ENCODE measurements at places on chromosomes 3 and 15.

- no peak for DNase-seq
These were observed 6.4 kb downstream of the MB21D2 start for GRCh38 chr3:192911293-192911692.

- DNase-seq: no peak
These were observed 327 bp upstream of the CCDC13 start for GRCh38 chr3:42773409-42773751.

GRCh38 chr3:97957617-97958311 lies 14.5 kb downstream of the RIOX2 start:
- DNase-seq: no peak

DNA sequence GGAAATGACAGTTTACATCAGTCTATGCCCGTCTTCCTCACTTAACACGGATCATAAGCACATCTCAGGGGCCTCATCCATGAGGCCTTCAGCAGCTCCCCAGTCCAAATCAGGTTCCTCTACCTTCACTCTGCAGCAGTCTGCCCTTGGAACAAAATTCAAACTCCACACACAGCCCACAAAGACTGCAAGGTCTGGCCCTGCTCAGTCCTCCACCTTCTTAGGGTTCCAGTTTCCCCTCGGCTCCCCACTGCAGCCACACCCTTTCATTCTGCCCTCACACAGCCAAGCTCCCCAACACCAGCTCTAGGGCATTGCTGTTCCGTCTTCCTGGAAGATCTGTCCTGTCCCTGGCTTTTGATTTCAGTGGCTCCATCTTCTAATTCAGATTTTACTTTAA lies 95.2 kb upstream of the IQSEC1 start:
- no peak for DNase-seq

- DNase-seq: no peak
These were observed 235.8 kb upstream of the ALCAM start for GRCh38 chr3:105130911-105131310.

DNA sequence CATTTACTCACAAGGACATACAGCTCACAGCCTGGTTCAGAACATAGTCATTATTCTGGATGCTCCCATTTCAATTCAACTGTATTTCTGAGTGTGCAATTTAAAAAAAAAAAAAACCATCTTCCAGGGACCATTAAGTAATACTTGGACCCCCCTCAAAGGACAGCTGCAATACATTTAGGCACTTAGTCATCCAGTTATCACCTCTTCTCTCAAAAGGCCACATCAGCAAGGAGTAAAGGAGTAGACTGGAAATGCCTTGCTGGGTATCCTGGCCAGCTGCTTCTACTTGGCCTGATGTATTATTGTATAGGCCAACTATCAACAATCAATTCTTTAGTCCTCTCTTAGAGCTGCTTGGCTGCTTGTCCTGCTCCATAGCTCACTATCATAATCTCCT lies 211.4 kb upstream of the SETMAR start:
- DNase-seq: no peak

DNA sequence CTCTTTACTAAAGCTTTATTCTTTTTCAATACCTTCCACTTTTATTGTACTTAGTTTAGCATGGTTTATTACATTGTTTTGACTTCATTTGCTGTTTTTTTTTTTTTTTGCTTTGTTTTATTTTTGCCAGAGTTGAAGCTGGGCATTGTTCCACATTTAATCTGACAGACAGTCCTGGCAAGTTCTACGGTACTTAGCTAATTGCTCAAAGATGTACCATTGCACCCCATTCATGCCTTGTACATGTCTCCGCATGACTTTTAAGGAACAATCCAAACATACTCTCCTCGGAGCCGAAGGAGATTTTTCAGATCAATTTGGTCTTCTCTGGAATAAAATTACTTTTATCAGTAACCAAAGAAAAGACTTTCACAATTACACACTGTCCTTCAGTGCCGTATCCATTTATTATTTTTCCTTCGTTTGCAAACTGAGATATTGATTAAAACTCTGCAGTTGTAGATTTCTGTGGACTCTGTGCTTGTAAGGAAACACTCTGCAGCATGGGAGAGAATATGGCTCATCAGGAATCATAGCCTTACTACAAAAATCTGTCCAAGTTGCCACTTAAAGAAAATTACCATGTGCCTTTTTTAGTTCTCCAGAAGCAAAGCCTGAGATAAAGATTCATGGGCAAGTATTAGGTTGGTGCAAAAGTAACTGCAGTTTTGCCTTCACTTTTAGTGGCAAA lies 952.0 kb downstream of the AGBL1 start:
- DNase-seq: no peak

DNA sequence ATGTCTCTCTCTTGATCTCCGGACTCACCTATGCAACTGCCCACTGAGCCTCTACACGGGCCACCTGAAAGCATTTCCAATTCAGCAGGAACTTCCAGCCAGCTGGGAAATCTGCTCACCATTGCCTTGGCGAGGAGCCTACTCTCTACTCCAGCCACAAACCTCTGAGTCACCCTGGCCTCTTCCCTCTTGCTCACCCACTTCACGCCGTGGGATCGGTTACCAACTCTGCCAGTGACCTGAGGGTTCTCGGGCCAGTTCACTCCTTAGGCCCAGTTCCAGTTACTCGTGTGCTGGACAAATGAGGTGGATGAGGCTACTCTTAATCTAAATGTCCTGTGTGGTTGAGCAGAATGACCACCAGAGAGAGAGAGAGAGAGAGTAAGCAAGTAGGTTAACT lies 70.1 kb downstream of the CEMIP start:
- DNase-seq: no peak

GRCh38 chr15:90141646-90142045 lies 39.4 kb upstream of the IDH2 start:
- no peak for DNase-seq

DNA sequence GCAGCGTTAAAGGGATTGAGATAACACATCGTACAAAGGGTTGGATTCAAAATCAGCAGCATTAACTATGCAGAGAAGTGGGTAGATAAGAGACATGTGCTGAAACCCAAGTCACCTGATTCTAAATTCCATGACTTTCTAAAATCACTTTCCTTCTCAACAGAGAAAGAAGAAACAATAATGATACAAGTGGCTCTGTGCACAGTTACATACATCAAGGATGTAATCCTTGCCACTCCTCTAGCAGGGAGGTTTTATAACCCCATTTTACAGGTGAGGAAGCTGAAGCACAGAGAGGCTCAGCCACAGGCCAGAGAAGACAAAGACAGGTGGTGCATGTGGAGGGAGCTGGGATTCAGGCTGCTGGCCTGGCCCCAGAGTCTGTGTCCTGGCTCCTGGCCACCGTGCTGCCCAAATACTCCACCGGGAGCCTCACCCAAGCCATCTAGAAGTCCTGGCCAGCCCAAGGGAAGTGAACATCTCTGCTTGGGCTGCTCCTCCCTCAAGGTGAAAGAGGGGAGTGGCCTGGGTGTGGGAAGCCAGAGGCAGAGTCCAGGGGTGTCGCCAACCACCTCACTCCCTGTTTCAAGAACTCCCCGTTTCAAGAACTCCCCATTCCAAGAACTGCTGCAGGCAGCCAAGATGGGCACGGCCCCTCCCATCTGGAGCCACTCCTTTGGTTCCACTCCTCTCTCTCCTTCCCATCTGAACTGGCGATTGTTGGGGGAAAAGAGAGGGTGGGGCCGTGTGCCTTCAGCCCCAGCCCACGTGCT lies 147.1 kb downstream of the NUP210 start:
- DNase-seq: no peak

Measured in stimulated activated CD8-positive, alpha-beta memory T cell treated with anti-CD3 and anti-CD28 coated beads, Interleukin-12 subunit alpha, Interleukin-12 subunit beta, amount 100 ng/mL, for 1 hour (primary cell).